Activated CD4-positive, alpha-beta T cell treated with anti-CD3 and anti-CD28 coated beads, Interleukin-2, Interleukin-4, amounts not matched to agents 100 ng/mL and 50 ng/mL, durations not matched to agents 16 hours and 8 hours (primary cell): ENCODE measurements at places on chromosomes 11 and 22.

DNA sequence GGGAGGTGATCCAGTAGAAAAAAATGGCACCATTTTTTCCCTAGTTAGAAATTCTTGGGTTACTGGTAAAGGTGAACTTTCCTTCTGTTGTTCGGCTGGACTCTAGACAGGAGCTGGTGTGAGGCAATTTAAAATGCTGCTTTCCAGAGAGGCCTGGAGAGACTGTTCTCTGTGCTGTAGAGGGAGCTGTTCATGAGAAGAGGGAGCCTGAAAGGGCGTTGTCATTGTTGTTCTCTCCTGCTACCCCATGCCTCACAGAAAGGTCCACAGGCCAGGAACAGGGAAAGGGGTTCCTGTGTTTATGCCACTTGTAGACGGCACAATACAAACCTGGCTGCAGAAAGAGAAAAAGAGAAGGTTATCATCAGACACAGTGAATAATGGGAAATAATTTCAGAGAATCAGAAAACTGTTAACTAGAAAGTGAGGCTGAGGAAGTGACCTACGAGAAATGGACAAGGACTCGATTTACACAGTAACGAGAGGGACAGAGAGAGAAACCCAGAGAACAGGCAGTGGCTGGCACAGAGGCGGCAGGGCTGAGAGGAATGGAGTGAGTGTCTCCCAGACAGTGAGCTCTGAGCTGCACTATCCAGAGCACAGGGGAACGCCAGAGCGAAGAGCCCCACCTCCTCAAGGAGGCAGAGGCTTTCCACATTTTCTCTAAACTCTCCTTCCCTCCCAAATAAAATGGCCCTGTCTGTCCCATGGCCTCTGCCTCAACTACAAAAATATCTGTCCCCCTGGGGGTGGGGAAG is 109.2 kb downstream of the RRM1 start:
- DNase-seq: no peak

GRCh38 chr11:72439455-72439854 is 5.1 kb upstream of the CLPB start:
- DNase-seq: no peak

DNA sequence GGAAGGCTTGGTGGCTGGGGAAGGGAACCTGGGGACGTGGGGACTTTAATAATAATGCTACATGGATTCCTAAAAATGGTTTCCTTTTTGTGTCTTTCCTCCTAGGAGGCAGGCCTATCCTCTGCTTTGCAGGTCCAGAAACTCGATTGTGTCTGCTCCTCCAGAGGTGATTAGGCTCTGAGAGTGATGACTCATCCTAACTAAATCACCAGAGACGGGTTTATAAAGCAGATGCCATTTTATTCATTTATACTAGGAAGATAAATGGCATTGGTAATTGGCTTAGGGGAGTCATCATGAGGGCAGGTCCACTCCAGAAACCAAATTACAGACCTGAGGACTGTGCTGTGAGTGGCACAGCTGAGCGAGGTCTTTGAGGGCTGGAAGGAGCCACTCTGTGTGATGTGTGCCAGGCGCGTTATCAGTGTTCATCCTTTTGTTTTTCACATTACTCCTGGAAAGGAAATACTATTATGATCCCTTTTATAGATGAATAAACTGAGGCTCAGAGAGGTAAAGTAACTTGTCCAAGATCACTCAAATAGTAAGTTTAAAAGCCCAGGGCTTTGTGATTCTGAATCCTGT is 7.1 kb downstream of the NLRX1 start:
- DNase-seq: peak; percentile 26

GRCh38 chr11:78420796-78421209 is 3.2 kb upstream of the GAB2 start:
- DNase-seq: no peak

DNA sequence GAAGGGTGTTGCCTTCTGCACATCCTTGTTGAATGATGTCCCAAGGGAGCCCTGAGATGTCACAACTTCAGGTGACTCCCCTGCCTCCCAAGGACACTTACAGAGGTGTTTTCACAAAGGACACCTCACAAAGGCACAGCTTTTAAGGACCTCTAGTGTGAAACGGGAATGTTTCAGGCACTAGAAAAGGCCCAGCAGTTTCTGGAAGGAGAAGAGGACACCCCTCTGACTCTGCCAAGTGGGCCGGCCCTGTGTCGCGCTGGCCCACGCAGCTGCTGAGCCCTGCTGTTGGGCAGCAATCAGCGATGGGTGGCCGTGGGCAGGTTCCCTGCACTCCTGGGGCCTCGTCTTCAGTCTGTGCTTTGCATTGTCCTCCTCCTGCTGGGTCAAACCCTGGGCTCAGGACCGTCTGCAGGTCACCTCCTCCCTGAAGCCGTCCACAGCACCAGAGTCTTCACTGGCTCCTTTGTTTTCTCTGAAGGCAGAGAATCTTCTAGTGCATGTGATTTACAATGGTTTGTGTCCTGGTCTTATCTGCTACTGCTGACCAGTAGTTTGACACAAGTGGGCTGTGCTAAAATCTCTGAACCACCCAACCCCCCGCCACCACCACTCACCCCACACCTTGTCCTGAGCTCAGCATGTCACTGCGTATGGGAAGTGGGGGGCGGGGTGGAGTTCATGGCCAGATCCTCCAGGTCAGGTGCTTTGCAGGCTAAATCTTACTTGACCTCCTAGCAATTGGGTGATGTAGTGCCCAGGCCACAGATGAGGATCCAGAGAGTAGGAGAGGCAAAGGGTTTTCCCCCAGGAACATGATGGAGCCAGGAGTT is 3.2 kb downstream of the LINC01488 start:
- DNase-seq: no peak

DNA sequence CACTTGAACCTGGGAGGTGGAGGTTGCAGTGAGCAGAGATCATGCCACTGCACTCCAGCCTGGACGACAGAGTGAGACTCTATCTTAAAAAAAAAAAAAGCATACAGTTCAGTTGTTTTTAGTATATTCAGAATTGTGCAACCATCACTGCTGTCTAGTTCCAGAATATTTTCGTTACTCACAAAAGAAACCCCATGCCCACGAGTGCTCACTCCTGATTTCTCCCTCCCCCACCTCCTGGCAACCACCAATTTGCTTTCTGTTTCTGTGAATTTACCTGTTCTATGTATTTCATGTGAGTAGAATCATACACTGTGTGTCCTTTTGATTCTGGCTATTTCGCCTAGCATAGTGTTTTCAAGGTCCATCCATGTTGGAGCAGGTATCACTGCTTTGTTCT is 24.8 kb downstream of the PTPRJ start:
- DNase-seq: no peak

GRCh38 chr11:128624269-128625175 is 37.2 kb upstream of the ETS1 start:
- DNase-seq: peak; percentile 83

GRCh38 chr11:68403424-68403823 is 57.1 kb upstream of the PPP6R3 start:
- DNase-seq: no peak

GRCh38 chr22:27201741-27202140 is 544.4 kb downstream of the MIAT start:
- no peak for DNase-seq

DNA sequence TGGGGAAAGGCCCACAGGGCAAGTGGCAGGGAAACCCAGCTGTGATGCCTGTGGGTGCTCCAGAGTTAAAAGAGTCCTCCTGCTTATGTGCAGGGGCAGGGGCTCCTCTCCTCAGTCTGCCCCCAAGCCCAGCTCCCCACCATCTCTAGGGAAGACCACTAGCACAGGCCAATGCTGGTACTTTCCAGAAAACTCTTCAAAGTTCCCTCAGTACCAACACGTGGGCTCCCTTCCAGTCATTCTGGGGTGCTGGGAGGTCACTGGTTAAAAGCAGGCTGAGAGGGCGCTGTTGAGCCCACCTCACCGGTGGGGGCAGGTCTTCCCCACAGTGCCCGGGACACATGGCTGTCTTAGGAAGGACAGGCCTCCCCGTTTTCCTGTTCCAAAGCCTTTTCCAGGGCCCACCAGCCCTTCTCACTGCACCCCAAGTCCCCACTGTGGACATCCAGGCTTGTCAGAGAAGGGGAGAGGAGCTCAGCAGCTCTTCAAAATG is 154.6 kb downstream of the TRIM29 start:
- no peak for DNase-seq

DNA sequence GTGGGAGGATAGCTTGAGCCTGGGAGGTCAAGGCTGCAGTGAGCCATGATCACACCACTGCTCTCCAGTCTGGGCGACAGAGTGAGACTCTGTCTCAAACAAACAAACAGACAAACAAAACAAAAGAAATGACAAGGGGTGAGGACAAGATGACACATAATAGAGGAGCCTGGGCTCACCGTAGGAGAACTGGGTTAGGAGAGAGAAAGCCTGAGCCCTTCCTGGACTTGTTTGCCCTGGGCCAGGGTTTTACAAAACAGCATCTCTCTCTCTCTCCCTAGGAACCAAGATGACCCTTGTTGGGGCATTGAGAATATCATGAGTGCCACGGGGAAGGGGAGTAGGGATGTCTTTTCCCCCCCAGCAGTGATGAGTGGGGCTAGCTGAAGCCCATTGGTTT is 15.7 kb downstream of the ROBO3 start:
- DNase-seq: no peak

- DNase-seq: peak; percentile 80
Observed at GRCh38 chr11:68843703-68844312, 2.1 kb upstream of the CPT1A start.

- DNase-seq: no peak
Observed at GRCh38 chr11:100663996-100664395, 23.1 kb upstream of the ARHGAP42 start.

DNA sequence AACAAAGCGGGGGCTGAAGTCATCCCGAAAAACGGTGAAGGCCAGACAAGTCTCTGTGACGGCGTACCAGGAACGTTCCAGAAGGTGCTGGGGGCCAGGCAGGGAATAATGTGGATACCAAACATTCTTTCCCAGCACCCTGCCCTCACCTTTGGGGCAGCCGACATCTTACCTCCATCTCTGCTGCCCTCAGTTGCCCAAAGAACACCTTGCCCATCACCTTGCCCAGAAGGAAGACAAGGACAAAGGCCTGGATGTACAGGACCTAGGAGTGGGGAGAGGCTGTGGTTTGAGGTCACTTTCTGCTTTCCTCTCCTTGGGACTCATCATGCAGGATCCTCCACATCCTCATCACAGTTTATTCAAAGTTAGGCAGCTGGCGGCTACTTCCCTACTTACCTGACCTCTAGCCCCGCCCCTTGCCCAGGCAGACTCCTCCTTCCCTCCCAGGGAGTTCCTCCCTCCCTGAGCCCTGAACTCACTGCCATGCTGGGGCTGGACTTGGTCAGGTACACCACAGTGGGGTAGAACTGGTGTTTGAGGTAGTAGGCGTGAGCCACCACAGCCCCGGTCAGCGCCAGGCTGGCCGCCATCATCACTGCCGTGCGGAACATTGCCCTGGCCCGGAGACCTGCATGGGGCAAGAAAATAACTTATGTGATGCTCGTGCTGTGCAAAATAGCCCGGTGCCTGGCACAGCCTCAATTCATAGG is 1.2 kb downstream of the SYVN1 start:
- DNase-seq: peak; percentile 61

DNA sequence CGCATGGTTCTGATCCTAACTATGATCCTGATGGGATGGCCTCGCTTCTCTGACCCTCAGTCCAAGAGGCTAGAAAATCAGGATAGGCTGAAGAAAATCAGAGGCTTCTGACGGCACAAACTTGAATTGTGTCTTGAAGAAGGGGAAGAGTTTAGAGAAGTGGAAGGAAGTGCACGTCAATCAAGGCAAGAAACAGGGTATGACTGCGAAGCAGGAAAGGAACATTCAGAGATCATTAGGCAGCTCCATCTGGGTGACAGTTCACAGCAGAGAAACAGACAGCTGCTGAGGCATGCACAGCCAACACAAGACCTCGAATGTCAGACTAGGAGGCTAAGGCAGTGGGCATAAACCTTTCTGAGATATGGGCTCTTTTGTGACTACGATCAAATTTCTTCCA is 29.3 kb downstream of the CLPB start:
- no peak for DNase-seq

DNA sequence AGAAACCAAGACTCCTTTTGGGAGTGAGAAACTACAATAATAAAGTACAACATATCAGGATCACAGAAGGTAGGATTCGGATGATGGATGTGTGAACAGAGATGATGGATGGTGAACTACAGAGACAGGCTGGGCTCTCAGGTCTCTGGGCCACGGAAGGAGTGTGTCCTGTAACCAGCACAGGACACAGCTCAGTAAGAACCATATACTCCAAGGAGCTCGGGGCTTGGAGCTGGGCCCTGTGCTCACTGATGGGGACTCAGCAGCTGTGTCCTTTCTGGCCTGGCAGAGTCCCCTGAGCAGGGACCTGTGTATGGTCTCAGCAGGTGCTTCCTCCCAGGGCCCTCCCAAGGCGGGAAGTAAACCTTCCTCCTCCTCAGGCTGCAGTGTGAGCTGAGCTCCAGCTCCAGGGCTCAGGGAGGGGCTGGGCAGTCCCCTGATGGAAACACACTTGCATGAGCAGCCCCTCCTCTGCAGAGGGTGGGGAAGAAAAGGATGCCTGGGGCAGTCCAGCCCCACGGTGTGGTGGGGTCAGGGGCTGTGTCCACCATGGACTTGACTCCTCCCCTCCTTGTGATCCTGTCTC is 39.8 kb upstream of the TOP3B start:
- no peak for DNase-seq

GRCh38 chr22:46077669-46078099 is 72.6 kb upstream of the PPARA start:
- no peak for DNase-seq

DNA sequence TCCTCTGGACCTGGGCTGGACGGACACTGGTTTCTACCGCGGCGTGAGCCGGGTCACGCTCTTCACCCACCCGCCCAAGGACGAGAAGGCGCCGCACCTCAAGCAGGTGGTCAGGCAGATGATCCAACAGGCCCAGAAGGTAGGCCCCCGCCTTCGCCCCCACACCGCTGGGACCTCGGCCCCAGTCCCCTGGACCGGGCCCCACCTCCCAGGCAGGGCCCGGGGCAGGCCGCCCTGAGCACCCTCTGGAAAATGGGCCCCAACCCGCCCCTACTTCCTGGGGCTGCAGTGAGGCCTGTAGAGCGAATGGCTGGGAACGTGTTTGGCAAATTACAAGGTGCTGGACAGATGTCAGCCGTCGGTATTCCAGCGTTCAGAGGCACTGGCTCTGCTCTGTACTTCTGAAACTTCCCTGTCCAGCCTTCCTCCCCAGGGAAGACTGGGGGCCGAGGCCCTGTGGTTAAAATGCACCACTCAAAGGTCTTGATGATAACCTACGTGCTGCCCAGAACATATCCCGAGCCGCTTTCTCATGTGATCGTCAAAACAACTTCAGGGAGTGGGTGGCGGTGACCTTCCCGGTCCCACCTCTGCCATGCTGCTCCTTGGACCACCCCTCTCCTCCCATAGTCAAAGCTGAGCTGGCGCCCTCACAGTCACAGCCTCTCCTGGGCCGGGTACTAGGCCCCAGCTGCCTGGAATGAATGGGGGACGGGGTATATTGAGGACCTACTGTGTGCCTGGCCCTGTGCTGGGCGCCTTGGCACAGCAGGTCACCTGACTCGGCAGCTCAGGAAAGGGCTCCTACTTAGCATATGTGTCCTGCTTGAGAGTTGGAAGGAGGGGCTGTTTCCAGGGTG is 869 bp downstream of the FAM83F start:
- no peak for DNase-seq
